ENCODE measurements at places on chromosomes 12 and 14.

DNA sequence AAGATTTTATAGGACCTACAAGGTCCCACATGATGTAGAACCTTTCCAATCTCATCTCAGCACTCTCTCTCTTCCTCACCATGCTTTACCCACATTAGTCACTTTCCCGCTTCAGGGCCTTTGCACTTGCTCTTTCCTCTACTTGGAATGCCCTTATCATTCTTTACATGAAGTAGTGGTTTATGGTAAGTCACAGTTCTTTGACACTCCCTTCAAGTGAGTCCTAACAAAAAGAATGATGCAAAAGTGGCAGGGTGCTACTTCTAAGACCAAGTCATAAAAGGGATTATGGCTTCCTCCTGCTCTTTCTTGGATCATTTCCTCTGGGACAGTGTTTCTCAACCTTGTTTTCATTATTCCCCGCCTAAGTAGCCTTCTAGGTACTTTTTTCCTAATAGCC is 13.1 kb downstream of the TMBIM4 start:
- H3K27ac ChIP-seq, result no peak overlapping the region
- H3K27me3 ChIP-seq, result no peaks in the 10 kb centered on the region
- no peaks in the 10 kb centered on the region for H3K4me1 ChIP-seq

GRCh38 chr14:82621881-82622450 is 1088.3 kb upstream of the SEL1L start:
- H3K27me3 ChIP-seq, result no peaks in the 10 kb centered on the region
- no peak overlapping the region for H3K27ac ChIP-seq
- no peaks in the 10 kb centered on the region for H3K36me3 ChIP-seq
- no peaks in the 10 kb centered on the region for H3K4me1 ChIP-seq

GRCh38 chr12:31742891-31743290 is 14.1 kb upstream of the AMN1 start:
- H3K27me3 ChIP-seq, result no peaks in the 10 kb centered on the region
- DNase-seq, result no peak
- H3K4me3 ChIP-seq, result no peak overlapping the region
- H3K27ac ChIP-seq, result no peak overlapping the region

GRCh38 chr14:102315121-102315520 is 4.4 kb upstream of the ZNF839 start:
- DNase-seq, result no peak
- H3K27me3 ChIP-seq, result no peaks in the 10 kb centered on the region
- H3K36me3 ChIP-seq, result no peaks in the 10 kb centered on the region

DNA sequence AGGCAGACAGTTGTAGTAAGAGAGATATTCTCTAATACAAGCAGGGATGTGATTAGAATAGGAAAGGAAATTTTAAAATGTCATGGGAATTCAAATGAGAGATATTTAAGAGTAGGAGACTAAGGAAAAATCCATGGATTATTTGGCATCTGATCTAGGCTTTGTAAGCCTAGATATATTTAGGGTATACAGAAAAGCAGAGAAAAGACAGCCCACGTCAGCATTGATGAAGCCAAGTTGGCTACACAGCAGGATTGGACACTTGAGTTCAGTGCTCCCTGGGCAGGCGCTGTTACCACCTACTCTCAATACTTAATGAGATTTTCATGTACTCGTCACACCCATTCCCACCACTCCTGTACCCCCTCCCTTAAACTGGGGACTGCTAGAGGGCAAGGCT is 1.7 kb upstream of the KCNJ8 start:
- no peak for DNase-seq
- no peak overlapping the region for H3K4me3 ChIP-seq
- no peak overlapping the region for H3K27ac ChIP-seq
- no peaks in the 10 kb centered on the region for H3K36me3 ChIP-seq

GRCh38 chr12:3295646-3296408 is 195.2 kb upstream of the PRMT8 start:
- no peaks in the 10 kb centered on the region for H3K27me3 ChIP-seq
- peaks cover 10% of the 10 kb centered on the region for H3K4me1 ChIP-seq
- H3K4me3 ChIP-seq, result no peak overlapping the region
- H3K27ac ChIP-seq, result no peak overlapping the region
- H3K36me3 ChIP-seq, result no peaks in the 10 kb centered on the region

GRCh38 chr14:96748362-96748761 is 48.8 kb upstream of the VRK1 start:
- no peak overlapping the region for H3K27ac ChIP-seq
- H3K4me3 ChIP-seq, result no peak overlapping the region
- H3K27me3 ChIP-seq, result no peaks in the 10 kb centered on the region
- H3K4me1 ChIP-seq, result no peaks in the 10 kb centered on the region

DNA sequence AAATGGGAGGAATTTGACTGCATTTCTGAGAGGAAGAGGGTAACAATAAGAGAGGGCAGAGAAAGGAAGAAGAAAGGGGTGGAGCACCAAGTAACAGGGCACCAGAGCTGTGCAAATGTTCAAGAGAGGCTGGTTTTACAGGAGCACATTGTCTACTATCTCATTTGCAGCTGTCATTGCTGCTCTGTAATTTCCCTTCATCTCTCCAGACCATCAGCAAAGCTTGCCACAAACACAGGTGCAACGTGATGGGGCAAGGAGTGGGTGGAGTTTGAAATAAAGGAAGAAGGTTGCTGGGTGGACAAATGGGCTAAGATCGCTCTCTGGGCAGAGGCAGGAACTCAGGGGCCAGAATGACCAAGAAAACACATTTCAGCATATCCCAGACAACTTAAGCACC is 47.9 kb upstream of the PLEKHG6 start:
- H3K27ac ChIP-seq, result no peak overlapping the region
- H3K27me3 ChIP-seq, result no peaks in the 10 kb centered on the region
- H3K4me1 ChIP-seq, result peaks cover 4% of the 10 kb centered on the region
- H3K4me3 ChIP-seq, result no peak overlapping the region
- no peak for DNase-seq

GRCh38 chr14:86357119-86357518 is 827.2 kb downstream of the FLRT2 start:
- H3K36me3 ChIP-seq, result no peaks in the 10 kb centered on the region
- H3K27me3 ChIP-seq, result no peaks in the 10 kb centered on the region
- no peaks in the 10 kb centered on the region for H3K4me1 ChIP-seq
- H3K4me3 ChIP-seq, result no peak overlapping the region
- no peak for DNase-seq
- no peak overlapping the region for H3K27ac ChIP-seq

DNA sequence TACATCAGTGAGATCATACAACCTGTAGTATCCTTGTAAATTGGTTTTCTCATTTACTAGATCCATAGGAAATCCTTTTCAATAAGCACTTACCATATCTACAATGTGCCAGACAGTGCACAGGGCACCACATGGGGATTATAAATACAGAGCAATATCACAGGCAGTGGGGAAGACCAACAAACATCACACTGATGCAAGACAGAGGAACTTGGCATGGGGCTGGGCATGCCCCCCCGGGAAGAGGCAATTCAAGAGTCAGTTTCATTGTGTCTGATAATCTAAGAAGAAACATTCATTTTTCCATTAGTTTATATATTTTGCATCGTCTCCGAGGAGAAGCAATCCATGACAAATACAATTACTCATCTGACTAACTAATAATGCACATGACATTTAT is 16.2 kb downstream of the NT5DC3 start:
- no peaks in the 10 kb centered on the region for H3K36me3 ChIP-seq
- DNase-seq, result no peak
- H3K4me1 ChIP-seq, result no peaks in the 10 kb centered on the region
- no peaks in the 10 kb centered on the region for H3K27me3 ChIP-seq

GRCh38 chr12:130728158-130729058 is 12.3 kb upstream of the RIMBP2 start:
- no peak overlapping the region for H3K4me3 ChIP-seq
- no peaks in the 10 kb centered on the region for H3K27me3 ChIP-seq
- no peaks in the 10 kb centered on the region for H3K4me1 ChIP-seq
- no peaks in the 10 kb centered on the region for H3K36me3 ChIP-seq

GRCh38 chr12:86723326-86723725 is 467.1 kb upstream of the MGAT4C start:
- H3K27ac ChIP-seq, result no peak overlapping the region
- H3K36me3 ChIP-seq, result no peaks in the 10 kb centered on the region
- DNase-seq, result no peak
- H3K4me3 ChIP-seq, result no peak overlapping the region

DNA sequence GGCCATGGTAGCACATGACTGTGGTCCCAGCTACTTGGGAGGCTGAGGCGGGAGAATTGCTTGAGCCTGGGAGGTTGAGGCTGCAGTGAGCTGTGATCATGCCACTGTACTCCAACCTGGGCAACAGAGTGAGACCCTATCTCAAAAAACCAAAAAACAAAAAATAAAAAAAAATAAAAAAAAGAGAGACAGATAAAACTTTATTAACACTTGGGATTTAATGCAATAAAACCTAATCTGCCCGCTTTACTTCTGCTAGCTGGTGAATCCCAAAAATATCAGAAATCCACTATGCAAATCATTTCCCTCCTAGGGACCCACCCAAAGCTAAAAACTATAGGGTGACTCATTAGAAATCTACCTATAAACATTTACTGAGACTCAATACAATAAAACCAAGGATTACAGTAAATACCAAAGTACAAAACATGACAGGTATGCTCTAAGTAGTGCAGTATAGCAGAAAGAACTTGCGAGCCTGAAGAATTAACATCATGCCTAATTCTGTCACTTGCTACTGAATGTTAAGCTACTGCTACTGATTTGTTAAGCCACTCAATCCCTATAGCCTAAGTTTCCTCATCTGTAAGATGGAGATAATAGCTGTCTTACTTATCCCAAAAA is 50.1 kb upstream of the STAC3 start:
- H3K27me3 ChIP-seq, result no peaks in the 10 kb centered on the region
- peaks cover 8% of the 10 kb centered on the region for H3K4me1 ChIP-seq
- peaks cover 7% of the 10 kb centered on the region for H3K36me3 ChIP-seq
- H3K4me3 ChIP-seq, result no peak overlapping the region
- DNase-seq, result no peak

DNA sequence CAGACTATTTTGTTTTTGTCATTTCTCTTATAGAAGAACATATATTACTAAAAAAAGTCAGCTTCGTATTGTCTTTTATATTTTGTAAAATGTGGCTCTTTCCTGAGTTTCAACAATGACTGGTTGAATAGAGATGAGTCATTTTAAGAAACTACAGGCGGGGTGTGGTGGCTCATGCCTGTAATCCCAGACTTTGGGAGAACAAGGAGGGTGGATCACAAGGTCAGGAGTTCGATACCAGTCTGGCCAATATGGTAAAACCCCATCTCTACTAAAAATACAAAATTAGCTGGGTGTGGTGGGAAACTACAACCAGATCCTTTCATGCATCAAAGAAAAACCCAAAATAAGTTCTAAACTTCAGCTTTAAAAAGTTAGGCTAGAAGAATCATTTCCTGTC is 28.8 kb downstream of the HECTD4 start:
- no peak overlapping the region for H3K27ac ChIP-seq
- DNase-seq, result no peak
- no peaks in the 10 kb centered on the region for H3K36me3 ChIP-seq
- no peaks in the 10 kb centered on the region for H3K4me1 ChIP-seq
- no peaks in the 10 kb centered on the region for H3K27me3 ChIP-seq

GRCh38 chr14:39232554-39233415 is 930 bp upstream of the MIA2 start:
- H3K4me3 ChIP-seq, result no peak overlapping the region
- no peaks in the 10 kb centered on the region for H3K36me3 ChIP-seq
- H3K27ac ChIP-seq, result no peak overlapping the region
- DNase-seq, result no peak
- no peaks in the 10 kb centered on the region for H3K4me1 ChIP-seq
- H3K27me3 ChIP-seq, result no peaks in the 10 kb centered on the region

GRCh38 chr12:21353487-21353886 is 18.8 kb upstream of the SLCO1A2 start:
- H3K4me1 ChIP-seq, result 0 out of 2 replicates have a peak, but pooled peaks cover 2% of the 10 kb centered on the region
- H3K27me3 ChIP-seq, result no peaks in the 10 kb centered on the region
- no peak overlapping the region for H3K27ac ChIP-seq
- DNase-seq, result no peak
- H3K4me3 ChIP-seq, result no peak overlapping the region

- H3K27ac ChIP-seq, result no peak overlapping the region
- no peaks in the 10 kb centered on the region for H3K36me3 ChIP-seq
- peak; percentile 50 for DNase-seq
- peaks cover 14% of the 10 kb centered on the region for H3K4me1 ChIP-seq
- H3K27me3 ChIP-seq, result peaks cover 13% of the 10 kb centered on the region
Measured at GRCh38 chr12:4857472-4858291, 52.0 kb upstream of the KCNA1 start.

GRCh38 chr12:106251631-106252455 is 4.0 kb upstream of the CKAP4 start:
- no peaks in the 10 kb centered on the region for H3K36me3 ChIP-seq
- H3K27me3 ChIP-seq, result no peaks in the 10 kb centered on the region
- H3K4me1 ChIP-seq, result peaks cover 12% of the 10 kb centered on the region
- H3K4me3 ChIP-seq, result no peak overlapping the region
- no peak overlapping the region for H3K27ac ChIP-seq

GRCh38 chr12:33602515-33602914 is 162.9 kb upstream of the SYT10 start:
- no peak overlapping the region for H3K27ac ChIP-seq
- no peaks in the 10 kb centered on the region for H3K4me1 ChIP-seq
- DNase-seq, result no peak
- H3K4me3 ChIP-seq, result no peak overlapping the region
- no peaks in the 10 kb centered on the region for H3K36me3 ChIP-seq

DNA sequence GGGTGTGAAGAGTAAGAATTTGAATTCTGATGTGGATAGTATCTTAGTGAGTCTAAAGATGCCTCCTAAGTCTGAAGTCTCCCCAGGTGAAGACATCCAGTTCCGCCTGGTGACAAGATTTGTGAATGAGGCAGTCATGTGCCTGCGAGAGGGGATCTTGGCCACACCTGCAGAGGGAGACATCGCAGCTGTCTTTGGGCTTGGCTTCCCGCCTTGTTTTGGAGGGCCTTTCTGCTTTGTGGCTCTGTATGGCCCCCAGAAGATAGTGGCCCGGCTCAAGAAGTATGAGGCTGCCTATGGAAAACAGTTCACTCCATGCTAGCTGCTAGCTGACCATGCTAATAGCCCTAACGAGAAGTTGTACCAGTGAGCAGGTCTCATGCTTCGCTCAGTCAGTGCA is 24.6 kb upstream of the AICDA start:
- no peaks in the 10 kb centered on the region for H3K36me3 ChIP-seq
- peaks cover 4% of the 10 kb centered on the region for H3K4me1 ChIP-seq
- no peak overlapping the region for H3K27ac ChIP-seq
- no peak for DNase-seq
- H3K27me3 ChIP-seq, result no peaks in the 10 kb centered on the region

GRCh38 chr14:75258079-75258802 is 20.4 kb upstream of the FOS start:
- no peaks in the 10 kb centered on the region for H3K27me3 ChIP-seq
- no peaks in the 10 kb centered on the region for H3K36me3 ChIP-seq
- DNase-seq, result no peak
- peak overlapping the region; percentile 97 for H3K27ac ChIP-seq
- H3K4me1 ChIP-seq, result no peaks in the 10 kb centered on the region

DNA sequence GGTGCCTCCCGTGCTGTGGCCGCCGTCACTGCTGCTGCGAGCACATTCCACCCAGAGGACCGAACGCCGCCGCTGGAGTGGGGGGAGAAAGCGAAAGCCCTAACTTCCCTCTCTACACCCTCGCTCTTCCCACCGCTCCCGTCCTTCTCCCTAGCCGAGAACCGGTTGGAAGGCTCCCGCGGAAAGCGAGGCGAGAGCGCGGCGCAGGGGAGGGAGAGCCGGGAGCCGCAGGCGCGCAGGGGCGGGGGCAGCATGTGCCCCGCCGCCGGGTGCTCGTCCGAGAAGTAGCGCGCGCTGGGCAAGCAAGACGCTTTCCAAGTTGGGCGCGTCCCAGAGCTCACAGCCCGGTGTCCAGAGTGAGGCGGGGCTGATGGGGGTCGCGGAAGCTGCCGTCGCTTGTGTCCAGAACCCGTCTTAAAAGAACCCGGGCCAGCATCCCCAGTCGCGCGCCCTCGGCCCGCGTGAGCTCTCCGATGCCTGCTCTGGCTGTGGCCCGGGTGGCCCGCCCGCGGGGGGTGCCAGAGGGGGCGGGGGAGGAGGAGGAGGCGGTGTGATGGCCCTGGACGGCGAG is at the start of gene TRHDE:
TSS of gene TRHDE (plus strand) at position 280 of the 571 bp plus-strand sequence. CDS start at position 554, 274 bp downstream.
- H3K27ac ChIP-seq, result no peak within 1 kb of the TSS
- peaks cover 19% of the 10 kb centered on the region for H3K27me3 ChIP-seq
- H3K4me1 ChIP-seq, result peaks cover 8% of the 10 kb centered on the region
- peak; percentile 69 for DNase-seq

All from H1 (cell line).